ENCODE measurements at places on chromosomes 16 and 17.

DNA sequence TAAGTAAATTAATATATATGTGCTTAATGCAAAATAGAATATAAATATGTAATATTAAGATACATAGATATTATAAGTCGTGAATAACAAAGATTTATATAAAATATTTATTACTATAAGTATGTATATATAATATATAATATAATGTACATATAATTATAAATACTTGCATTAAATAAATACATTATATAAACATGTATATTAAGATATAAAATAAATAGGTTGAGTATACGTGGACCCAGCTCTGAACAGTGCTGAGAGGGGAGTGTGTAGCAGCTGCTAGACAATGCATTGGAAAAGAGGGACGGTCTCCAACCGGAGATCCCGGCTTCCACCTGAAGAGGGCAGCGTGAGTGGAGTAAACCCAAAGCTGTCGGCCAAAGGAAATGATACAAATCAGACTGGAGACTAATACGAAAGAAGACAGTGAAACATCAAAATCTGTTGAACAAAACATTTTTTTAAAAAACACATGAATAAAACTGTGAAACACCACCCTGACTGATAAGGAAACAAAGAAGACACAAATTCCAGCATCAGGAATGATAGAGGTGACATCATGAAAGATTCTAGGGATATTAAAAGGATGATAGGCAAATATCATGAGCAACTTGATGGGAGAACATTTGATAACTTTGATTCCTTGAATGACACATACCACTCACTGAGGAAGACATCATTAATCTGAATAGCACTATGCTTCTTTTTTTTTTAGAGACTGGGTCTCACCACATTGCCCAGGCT lies 125.4 kb upstream of the CHMP6 start:
- peak; percentile 82 for DNase-seq

DNA sequence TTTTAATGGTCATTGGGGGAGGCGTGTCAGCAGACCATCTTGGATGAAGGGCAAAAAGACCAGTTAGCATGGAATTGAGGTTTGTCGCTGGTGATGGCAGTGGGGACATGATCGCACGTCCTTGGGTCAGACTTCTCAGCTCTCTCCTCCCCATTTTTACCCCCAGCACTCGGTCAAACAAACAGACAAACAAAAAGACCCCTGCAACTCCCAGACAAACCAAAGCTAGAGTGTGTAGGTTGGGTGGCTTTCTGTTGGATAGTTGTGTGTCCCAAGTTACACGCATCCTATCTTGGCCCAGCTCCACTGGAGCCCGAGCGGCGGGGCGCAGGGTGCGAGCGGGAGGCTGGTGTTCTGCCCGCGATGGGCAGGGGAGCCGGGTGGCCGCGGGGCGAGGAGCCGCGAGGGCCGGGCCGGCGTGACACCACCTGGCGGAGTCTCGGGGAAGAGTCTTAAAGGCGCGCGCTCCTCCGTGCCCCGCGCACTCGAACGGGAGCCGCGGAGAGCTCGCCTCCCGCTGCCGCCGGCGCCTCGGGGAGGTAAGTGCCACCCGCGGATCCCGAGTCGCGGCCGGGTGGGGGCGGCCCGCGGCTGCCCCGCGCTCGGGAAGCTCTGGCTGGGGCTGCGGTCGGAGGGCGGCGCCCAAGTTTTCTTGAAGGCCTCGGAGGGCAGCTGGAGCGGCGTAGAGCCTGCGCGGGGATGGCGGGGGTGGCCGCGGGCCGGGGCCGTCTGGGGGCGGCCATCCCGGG lies 18.5 kb upstream of the NTN1 start:
- no peak for DNase-seq

DNA sequence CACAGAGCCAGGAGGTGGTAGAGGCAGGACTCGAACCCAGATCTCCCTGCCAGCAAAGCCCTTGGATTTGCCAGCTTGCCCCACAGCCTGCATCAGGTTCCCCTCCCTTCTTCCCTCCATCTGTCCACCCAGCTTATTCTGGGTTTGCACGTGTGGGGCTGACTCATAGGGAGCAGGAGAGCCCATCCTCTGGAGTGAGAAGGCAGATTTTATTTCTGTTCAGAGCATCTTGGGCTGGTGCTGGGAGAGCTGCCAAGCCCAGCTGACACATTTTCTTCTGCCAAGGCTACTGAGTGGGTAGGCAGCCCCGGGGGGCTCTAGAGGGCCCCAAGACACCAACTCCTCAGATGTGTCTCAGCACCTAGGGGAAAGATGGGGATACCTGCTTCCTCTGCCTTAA lies 106.3 kb upstream of the CRHR1 start:
- no peak for DNase-seq

DNA sequence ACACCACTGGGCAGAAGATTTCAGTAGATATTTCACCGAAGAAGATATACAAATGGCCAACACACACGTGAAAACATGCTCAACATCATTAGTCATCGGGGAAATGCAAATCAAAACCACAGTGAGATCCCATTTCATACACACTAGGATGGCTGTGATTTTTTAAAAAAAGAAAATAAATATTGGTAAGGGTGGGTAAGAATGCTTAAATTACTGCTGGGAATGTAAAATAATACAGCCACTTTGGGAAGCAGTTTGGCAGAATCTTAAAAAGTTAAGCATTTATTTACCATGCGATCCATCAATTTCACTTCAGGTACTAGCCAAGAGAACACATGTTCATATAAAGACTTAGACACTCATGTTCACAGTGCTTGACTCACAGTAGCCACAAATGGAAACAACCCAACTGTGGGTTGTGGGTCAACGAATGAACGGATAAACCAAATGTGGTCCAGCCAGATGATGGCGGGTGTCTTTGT lies 6.5 kb upstream of the C16orf74 start:
- no peak for DNase-seq

DNA sequence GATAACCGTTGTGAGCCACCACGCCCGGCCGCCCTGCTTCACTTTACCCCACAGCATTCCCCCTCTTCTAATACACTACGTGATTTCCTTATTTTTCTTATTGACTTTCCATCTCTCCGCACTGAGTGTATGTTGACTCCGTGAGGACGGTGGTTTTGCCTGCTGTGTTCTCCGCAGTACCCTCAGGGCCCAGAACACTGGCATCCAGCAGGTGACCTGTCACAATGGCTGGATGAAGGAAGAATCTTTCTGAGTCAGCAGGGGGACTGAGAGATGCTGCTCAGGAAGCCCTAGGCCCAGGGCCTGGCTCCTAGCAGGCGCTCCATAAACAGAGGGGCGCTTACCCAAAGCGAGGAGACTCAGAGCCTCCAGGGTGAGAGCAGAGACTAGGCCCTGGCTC lies 79.5 kb downstream of the RTN4RL1 start:
- DNase-seq = no peak

- no peak for DNase-seq
These were observed 89.3 kb upstream of the GSE1 start for GRCh38 chr16:85523602-85524364.

- DNase-seq = no peak
These were observed 15.8 kb upstream of the CAVIN1 start for GRCh38 chr17:42438600-42439567.

DNA sequence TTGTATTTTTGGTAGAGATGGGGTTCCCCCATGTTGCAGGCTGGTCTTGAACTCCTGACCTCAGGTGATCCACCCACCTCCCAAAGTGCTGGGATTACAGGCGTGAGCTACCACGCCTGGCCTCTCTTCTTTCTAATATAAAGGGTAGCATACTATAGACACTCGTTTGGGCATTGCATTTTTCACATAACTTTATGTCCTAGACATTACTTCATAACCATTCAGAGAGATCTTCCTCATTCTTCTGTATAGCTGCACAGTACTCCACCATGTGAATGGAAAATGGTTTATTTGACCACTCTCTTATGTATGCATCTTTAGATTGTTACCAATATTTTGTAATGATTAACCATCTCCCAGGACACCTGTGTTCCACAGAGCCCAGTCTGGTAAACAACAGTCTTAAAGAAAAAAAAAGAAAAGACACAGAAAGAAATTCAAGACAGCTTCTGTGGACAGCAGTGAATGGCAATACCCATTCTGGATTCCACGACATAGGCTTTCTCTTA lies 42.1 kb downstream of the TK2 start:
- DNase-seq = no peak

DNA sequence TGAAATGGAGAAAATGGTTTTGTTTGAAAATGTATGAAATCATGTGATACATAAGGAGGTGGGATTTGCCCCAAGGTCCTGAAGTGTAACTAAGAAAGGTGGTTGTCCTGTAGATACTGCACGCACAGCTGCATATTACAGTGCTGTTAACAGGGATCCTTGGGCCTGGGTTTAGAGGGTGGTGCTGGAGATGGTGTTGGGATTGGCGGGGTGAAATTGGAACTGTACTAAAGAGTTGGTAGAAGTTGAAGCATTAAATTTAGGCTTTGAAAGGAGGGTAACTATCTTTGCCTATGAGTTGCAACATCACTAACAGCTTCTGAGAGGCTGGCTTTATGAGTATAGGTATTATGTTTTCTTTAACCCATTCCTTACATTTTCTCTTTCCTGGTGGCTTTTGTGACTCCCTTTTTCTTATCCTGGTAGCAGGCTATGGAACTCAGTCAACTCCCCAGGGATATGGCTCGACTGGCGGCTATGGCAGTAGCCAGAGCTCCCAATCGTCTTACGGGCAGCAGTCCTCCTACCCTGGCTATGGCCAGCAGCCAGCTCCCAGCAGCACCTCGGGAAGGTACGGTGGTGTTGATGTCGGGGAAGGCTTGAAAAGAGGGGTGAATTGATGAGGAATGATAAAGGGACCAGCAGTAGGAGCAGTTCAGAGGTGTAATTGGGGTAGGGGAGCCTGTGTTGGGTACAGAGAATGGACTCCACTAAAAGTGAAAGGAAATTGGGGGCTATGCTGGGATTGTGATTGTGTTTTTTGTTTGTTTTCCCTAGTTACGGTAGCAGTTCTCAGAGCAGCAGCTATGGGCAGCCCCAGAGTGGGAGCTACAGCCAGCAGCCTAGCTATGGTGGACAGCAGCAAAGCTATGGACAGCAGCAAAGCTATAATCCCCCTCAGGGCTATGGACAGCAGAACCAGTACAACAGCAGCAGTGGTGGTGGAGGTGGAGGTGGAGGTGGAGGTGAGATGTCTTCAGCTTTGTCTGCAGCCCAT lies 3.8 kb downstream of the FUS start:
- no peak for DNase-seq

DNA sequence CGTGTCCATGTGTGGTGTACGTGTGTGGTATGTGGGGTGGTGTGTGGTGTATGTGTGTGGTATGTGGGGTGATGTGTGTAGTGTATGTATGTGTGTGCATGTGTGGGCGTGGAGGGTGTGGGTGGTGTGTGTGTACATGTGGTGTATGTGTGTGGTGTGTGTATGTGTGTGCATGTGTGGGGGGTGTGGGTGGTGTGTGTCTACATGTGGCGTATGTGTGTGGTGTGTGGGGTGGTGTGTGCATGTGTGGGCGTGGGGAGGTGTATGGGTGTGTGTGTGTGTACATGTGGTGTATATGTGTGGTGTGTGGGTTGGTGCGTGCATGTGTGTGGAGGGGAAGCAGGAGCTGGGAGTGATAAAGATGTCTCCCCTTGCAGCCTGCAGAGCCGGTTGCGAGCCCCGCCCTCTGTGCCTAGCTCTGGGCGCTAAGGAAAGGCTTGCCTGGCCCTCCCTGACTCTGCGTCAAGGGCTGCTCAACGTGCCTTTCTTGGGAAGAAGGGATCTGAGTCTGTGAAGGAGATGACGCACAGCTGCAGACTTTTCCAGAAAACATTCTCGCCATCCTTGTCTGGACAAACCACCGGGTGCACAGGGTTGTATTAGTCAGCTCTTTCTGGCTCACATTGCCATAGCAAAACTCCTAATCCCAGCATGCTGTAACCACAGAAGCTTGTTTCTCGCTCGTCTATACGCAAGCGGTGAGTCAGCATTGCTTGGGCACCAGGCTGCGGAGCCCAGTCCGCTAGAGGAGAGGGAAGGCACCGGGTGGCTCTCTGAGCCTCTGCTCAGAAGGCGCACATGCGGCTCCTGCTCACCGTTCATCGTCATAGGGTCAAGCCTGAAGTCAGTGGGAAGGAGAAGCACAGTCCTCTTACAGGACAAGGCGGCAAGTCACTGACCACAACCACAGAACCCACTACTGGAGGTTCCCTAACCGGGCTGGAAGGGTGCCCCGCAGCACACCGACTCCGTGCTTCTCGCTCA lies 2.0 kb upstream of the CD300H start:
- peak; percentile 15 for DNase-seq

DNA sequence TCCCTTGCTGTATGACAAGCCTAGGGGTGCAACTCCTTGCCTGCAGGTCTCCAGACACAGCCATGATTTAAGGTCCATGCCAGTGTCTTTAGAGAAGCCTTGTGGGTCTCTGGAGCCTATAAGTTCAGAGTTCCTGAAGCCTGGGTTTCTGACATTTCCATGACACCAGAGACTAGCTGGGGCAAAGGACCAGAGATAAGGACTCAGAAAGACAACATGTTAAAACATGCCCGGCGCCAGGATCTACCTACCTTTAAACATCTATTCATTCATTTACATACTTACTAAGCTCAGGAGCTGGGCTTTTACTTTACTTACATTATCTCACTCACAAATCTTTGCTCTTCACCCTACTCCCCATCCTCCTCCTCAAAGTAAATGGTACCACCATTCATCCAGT lies 1.5 kb downstream of the MRPL27 start:
- DNase-seq = no peak

DNA sequence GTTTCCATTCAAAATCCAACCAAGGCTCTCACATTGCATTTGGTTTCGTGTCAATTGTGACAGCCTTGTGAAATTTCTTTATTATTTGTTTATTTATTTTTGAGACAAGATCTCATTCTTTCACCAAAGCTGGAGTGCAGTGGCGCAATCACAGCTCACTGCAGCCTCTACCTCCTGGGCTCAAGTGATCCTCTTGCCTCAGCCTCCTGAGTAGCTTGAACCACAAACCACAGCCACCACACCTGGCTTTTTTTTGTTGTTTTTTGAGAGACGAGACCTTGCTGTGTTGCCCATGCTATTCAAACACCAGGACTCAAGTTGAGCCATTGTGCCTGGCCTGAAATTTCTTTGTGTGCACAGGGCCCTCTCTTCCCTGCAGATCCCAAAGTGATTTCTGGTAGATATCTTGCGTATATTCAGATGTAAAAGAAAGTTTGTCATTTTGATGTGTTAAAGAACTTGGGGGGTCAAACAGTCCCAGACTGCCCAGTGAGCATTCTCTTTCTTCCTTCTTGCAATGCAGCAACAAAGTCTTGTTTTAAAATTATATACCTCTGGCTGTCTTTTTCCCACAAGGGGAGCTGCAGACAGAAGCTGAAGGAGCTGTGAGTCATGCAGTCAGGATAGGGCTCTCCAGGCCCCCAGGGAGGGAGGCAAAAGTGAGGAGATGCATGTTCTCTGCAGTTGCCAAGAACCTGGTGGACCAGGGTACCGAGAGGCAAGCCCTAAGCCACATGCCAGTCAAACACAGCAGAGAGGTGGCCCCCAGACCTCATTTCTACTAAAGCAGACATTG lies 15.5 kb upstream of the USP22 start:
- DNase-seq = no peak
